ENCODE measurements at places on chromosomes 7 and 10. TPM values are rescaled to one million over a fixed set of nuclear protein-coding genes. Genes with fewer than 3 reads are reported as not detected.

- DNase-seq, result no peak
Measured at GRCh38 chr10:73997461-73997786, 492 bp upstream of the VCL start.

DNA sequence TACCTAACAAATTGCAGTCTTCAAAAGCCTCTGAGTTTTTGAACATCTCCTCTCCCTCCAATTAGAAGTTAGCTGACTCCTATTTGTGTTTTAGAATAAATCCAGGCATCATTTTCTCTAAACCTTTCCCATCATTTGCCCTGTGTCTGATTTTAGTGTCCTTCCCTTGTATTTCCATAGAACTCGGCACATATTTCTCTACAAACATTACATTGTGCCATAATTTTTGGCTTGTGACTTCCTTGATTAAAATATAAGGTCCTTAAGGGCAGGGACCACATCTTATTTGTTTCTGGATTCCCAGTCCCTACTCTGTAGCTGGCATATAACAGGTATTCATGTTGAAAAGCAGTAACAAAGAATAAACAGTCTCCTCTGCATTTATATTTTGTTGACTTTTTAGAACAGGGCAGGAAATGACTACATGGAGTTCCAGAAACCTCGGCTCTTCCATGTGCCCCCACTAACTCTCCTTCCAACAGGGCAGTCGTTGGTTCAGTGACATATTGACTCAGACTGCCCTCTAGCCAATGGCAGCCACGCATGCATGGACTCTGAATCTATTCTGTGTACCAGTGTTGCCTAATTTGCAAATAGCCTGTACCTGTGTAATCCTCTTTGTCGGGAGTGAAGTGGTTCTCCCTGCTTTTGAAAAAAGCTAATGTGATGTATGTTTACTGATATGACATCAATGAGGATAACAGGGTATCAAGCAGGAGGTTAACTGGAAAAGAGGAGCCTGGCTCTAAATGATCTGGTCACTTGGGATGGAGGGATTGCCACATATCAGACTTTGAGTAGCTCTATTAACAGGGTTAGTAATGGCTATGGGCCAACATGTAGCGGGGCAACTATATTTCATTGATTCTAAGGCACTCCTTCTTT, 19.8 kb upstream of the CPN1 start:
- DNase-seq, result no peak

DNA sequence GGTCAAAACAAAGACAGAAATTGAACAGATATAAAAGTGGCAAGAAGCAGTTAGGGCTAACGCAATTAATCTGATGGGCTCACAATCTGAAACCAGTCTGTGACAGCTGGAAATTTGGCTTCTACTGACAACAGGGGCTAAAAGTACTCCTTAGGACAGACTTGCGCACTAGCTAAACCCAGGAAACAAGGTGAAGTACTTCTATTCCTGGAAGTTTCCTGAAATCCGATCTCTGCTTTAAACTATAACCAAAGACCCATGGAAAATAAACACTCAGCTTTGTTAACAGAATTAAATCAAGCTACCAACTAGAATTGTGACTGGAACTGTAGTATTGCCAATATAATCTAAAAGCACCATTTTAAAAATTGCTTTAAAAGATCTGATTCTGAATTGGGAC, 520.2 kb upstream of the ZWINT start:
- no peak for DNase-seq

DNA sequence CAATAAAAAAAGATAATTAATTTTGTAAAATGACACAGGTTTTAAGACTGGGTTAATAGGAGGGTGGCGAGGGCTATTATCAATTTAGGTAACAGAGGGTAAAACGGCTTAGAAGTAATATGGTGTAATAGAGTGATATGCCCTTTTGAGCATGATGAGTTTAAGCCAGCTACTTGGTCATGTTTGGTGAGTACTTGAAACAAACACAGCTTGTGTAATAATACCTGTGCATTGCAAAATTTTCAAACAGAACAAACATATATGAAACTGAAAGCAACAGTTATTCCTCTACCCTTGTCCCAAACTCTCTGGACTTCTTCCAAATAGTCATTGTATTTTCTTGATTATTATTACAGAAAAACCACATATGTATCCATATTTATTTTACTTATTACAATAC, 241.7 kb downstream of the MAGI2 start:
- no peak for DNase-seq

- no peak for DNase-seq
Measured at GRCh38 chr10:124701435-124701834, 42.7 kb downstream of the FAM53B start.

DNA sequence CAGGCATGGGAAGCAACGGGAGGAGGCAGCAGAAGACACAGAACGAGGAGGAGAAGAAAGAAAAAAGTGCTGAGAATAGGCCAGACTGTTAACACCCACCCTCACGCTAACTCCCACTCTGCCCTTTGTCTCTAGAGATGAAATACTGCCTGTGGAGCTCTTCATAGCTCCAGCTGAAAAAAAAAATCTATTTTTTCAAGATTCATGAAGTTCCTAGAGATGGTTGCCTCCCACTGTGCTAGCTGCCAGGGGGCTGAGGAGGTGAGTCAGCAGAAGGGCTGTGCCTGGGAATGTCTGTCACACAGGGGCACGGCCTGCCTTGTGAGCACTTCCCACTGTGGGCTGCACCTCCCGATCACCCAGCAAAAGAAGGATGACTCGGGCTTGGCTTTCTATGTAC, 144.5 kb downstream of the RNF216 start:
- DNase-seq, result peak; percentile 69

DNA sequence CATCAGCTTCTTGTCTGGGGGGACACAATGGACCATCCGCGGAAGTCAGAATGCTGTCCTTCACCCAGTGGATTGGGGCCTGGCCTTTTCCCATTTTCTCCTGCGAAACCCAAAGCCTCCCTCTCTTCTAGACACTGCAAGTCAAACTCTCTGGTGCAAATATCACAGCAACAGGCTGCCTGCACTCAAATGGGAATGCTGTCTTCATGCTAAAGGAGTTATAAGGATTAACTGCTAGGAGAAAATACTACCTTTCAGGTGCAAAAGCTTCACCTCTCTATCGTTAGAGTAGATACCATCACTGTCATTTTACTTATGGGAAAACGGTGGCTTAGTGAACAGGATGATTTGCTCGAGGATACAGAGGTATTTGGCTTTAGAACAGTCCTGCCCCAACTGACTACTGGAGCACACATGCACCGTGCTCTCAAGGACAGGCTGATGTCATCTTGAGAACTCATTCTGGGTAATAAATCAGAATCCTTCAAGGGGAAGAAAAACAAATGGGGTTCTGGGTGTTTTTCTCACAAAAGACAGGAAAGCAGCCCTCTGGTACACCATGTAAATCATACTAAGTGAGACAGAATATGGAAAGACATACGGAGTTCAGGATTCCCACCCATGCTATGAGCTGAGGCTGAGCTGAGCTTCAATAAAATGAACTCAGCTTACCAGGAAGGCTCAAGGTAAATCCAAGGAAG, 100.9 kb downstream of the SAMD9 start:
- DNase-seq, result no peak

GRCh38 chr10:86635402-86635801, 18.9 kb upstream of the OPN4 start:
- no peak for DNase-seq

- DNase-seq, result peak; percentile 9
Measured at GRCh38 chr10:115417585-115418265, 324.6 kb downstream of the ATRNL1 start.

- DNase-seq, result no peak
Measured at GRCh38 chr7:42831718-42832522, 80.0 kb downstream of the C7orf25 start.

GRCh38 chr7:131606346-131607290, 50.2 kb upstream of the PODXL start:
- no peak for DNase-seq

DNA sequence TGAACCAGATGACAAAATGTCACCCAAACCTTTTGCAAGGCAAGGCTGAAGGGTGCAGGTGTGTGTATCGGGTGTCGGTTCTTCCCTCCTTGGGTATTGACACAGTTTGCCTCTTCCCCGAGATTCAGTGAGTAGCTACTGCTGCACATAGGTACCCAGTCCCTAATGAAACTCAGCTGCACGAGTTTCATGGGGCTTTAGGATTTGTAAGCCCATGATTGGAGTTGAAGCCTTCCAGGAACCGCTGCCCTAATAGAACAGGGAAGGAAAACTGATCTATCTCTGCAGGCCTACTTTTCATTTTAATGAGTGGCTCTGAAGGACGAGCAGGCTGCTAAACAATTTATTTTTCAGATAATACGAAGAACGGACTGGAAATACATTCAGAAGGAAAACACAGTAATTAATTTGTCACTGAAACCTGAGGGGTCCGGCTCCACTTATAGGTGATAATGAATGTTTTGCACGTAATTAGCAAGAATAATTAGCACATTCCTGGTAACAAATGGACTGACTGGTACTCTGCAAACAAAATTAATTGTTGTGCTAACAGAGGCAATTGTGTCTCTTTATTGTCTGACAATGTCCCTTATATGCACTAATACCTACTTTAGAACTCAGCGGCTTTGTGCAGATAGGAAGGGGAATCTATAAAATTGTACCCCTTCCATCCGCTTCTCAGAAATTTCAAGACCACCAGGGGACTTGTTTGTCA, 49.6 kb upstream of the FZD8 start:
- DNase-seq, result no peak

GRCh38 chr7:81488210-81488609, 281.6 kb downstream of the HGF start:
- no peak for DNase-seq

DNA sequence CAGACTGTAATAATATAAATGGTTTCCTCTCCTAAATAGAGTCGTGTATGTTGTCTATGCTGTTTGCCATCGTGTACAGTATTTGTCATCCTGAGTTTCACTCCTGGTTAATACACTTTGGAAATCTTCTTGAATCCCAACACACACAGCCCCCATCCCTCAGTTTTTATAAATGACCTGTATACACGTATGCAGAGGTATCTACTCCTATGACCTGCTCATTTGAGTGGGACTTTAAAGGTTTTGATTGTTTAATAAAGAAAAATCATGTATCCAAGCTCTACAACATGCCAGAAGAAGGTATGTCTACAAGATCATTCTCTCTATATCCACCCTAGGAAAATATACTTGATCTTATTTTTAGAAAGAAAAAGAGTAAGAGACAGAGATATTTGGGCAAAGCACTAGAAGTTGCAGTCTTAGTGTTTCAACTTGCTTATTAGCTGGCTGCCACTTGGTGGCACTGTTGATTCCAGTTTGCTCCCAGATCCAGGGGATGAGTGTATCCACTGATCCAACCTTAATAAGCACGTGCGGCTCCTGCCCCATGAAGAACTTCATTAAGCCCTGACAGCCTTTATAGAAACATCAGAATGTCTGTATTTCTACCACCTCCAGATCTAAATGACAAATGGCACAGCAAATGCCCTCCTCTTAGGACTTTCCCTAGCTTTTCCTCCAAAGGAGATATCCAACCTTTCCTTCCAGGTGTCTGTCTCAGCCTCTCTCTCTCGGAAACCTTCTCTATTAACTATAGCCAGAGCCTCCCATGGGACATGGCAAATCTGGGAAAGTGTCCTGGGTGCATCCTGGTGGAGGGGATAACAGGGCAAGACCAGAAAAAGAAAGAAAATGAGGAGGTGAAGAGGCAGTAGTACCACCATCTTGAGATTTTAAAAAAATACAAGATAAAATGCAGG, 181.6 kb upstream of the NEBL start:
- no peak for DNase-seq

GRCh38 chr7:148914208-148914777, 30.2 kb upstream of the EZH2 start:
- DNase-seq, result peak; percentile 81

GRCh38 chr10:48194830-48195229, 79.7 kb downstream of the FRMPD2 start:
- DNase-seq, result no peak

Gene PPRC1
- total RNA-seq, result 27.0 TPM

Gene FOXI2
- total RNA-seq, result 0.21 TPM

Gene NODAL
- 0.08 TPM for total RNA-seq

Gene CDH23
- total RNA-seq, result 0.04 TPM

Gene WNT2
- 0.07 TPM for total RNA-seq

Gene NRP1
- 81.2 TPM for total RNA-seq

Gene PRLHR
- not detected for total RNA-seq

Gene ENTPD1
- 0.17 TPM for total RNA-seq

Gene NPFFR1
- 0.04 TPM for total RNA-seq
